Activated T-cell treated with anti-CD3 and anti-CD28 coated beads, Interleukin-2, amount 50 U/mL, for 48 hours (primary cell): ENCODE measurements at places on chromosomes 3 and 15.

- DNase-seq, result no peak
Observed at GRCh38 chr3:156723182-156723619, 48.8 kb downstream of the TIPARP start.

DNA sequence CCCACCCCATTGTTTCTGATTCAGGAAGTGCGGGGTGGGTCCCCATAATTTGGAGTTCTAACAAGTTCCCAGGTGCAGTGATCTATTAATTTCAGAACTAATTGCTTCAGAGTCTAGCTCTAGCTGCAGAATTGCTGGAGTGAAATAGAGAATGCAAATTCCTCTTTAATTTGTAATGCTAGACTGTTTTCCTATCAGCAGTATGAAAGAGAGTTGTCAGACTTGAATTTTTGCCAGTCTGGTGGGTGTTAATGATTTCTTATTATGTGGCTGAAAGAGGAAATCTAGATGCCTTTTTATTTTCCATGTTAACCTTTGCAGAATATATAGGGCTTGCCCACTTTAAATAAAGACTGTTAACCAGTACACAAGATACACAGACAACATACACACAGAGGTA lies 23.7 kb downstream of the APH1B start:
- no peak for DNase-seq

DNA sequence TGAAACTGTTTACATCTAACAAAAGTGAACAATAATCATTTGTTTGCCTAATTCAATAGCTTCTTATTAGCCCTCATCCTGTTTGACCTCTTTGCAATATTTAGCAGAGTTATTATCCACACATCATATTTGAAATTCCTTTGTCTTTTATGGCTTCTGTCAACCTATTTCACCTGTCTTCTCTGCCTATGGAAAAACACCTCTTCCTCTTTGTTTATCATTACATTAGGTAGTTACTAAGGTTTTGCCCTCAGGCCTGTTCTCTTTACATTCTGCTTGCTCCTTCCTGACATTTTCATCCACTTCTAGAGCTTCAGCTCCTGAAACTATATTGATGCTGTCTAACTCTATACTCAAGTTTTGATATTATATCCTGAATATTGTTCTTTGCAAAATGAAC lies 183.0 kb downstream of the SUCNR1 start:
- DNase-seq, result no peak

DNA sequence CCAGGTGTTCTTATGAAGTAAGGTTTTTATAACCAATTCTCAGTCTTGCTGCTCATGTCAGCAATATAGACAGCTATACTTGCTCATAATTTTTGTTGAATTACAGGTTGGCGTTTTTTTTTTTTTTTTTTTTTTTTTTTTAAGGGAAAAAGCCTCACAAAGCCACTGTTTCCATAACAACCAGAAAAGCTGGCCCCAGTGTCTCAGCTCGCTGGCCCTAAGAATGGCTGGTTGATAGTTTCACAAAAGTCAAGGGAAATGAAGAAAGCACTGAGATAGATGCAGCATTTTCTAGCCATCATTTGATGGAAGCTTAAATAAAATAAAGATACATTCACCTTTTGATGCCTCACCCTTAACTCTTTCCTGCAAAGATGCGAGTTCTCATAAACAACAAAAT lies 121.9 kb downstream of the C3orf70 start:
- DNase-seq, result no peak

- DNase-seq, result no peak
Observed at GRCh38 chr15:50880206-50880605, 28.3 kb upstream of the AP4E1 start.

DNA sequence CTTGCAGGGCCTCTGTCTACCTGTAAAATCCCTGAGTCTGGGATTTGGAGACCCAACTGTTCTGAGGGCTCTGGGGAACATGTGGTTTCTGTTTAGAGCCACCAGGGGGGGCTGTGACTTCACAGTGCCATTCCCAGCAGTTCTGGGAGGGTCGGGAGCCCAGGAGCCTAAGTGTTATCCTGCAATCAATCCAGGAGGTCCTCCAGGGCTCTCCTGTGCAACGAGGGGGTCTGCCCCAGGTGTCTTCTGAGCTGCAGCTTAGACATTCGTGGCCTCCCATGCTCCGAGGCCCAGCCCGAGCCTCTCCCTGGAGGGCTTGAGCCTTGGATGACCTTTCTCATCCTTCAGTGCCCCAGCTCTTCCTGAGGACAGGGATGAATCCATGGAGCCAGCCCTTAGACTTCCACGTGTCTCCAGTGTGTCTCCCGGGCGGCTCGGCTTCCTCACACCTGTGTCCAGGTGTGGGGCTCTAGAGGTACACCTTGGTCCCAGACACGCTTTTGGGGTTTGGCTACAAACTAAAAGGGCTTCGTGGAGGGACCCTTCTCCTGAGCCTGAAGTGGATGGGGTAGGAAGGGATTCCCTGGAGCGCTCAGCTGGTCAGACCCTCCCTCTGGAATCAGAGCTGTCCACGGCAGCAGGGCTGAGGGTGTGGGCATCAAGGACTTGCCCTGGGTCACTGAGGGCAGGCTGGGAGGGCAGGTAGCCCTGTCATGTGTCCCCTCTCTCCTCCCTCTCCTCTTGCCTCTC lies 20.3 kb upstream of the ABTB1 start:
- DNase-seq, result peak; percentile 49
